ENCODE measurements at places on chromosomes 5 and 9.

DNA sequence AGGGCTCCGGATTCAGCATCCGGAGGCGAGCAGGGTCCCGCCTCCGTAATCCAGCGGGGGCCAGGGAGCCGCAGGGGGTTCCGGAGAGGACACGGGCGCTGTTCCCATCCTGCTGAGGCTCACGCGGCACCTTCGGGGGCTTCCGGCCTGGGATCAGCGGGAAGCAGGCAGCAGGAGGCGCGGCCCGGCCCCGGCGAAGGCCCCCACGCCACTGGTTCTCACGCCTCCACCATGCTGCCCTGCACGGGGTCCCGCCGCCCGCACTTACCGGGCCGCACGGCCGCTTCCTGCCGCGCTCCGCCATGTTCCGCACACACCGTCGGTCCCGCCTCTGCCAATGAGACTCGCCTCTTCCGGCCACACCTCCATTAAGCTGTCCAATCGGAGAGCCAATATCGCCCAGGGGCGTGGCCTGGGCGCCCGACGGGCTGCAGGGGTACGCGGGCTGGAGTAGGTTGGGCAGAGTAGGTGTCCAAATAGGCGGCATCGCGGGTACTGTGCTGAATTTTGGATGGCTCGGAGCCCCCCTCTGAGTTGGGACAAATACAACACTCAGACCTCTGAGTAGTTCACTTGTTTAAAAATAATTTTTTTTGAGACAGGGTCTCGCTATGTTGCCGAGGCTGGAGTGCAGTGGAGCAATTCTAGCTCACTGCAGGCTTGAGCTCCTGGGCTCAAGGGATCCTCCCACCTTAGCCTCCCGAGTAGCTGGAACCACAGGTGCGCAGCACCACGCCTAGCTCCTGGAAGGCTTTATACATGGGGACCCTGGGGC is at the start of gene SPOUT1:
Gene SPOUT1, minus strand, starts transcription at position 318 of the 775 bp plus-strand sequence. Its CDS starts 14 bp downstream, at position 304.
- peak; percentile 91 for DNase-seq

DNA sequence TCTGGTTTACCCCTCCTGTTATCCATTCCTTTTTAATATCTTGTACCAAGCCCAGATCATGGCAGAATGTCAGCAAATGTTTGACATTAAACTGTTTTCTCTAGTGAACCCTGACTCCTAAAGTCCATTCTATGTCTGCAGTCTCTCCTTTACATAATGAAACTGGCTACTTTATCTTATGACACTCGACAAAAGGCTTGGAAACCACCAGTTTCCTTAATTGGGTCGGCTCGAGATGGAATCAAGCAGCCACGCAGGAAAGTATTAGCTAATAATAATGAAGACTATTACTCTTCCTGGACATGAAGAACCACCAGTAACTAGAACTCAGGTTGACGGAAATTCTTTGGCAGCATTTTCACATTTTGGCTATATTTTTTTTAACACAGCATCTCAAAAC is 17.5 kb downstream of the DAP start:
- DNase-seq = no peak

GRCh38 chr9:92663951-92664350 is 6.0 kb downstream of the IPPK start:
- DNase-seq = no peak

GRCh38 chr5:165569551-165569950 is 2064.1 kb downstream of the MAT2B start:
- DNase-seq = no peak
